ENCODE measurements at places on chromosomes 12 and 14. TPM values are rescaled to one million over a fixed set of nuclear protein-coding genes. Genes with fewer than 3 reads are reported as not detected.

DNA sequence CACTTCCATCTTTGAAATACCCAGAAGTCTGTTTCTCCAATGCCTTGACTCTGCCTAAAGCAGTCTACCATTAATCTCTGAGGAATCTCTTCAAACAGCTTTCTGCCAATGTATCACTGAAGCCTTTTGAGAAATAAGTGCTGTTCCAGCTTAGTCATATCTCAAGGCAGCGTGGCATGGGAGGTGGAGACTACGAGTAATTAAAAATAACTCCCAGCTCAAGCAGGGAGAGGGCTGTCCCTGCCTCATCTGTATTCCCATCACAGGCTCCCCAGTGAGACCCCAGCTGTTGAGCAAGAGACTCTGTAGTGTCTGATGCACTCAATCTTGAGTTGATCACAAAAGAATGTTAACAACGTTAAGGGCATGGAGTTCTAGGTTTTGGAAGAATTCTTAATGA lies 700.6 kb downstream of the DIO2 start:
- DNase-seq = no peak

DNA sequence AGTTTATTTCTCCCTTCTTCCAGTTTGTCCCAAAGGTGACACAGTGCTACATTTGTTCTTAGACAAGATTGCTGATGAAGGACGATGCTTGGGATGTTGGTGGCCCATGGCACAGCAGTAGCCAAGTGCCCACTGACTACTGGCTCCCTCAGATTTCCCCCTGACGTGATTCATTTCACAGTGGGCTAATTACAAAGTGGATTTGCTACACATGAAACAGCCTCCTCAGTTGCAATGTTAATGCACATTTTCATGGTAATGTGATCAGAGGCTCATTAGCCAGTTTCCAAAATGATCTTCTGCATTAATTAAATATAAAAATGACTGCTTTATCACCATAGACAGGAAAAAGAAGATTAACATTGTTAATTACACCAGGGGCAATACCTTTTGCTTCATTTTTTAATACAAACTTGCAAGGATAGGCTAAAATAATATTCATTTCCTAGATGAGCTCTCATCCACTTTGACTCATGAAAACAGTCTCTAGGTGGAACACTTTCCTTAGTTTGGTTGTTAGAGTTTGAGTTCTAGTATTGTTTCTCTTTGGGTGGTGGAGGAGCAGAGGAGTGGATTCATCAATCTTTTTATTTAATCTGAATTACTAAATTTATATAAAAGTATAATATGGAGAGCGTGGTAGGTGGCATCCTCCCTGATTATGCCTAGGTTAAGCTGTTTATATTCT lies 250.9 kb downstream of the PDZRN4 start:
- DNase-seq = no peak

DNA sequence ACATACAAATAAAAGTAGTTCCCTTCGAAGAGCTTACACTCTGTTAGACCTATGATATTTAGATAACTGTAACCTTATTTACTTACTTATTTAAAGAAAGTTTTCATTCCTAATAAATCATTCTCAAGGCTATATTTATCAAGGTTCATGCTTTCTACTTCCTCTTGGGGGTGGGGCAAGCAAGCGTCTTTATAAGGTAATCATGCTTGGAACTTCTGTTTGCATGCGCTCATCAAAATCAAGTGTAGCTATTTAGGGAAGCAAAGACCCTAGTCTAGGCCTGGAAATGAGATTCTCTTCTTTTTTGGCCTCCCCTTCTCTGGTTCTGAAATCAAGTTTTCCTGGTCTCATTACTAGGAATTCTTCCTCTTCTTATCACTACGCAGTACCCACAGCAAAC lies 766 bp downstream of the RERG start:
- DNase-seq = no peak

DNA sequence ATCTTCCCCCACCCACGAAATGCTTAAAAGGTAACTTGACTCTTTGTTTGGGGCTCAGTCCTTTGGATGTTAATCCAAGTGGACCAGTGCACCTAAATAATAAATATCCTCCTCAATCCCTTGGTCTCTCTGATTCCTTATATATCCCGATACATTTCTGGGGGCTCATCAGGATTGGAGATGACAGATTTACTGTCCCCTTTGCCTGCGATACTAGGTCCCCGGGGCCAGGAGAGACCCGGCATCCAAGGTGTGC lies 26.3 kb downstream of the KLRK1 start:
- DNase-seq = peak; percentile 55

GRCh38 chr14:50647282-50647681 lies 20.8 kb downstream of the SAV1 start:
- no peak for DNase-seq

- DNase-seq = no peak
Measured at GRCh38 chr14:100219126-100219785, 19.7 kb upstream of the YY1 start.

DNA sequence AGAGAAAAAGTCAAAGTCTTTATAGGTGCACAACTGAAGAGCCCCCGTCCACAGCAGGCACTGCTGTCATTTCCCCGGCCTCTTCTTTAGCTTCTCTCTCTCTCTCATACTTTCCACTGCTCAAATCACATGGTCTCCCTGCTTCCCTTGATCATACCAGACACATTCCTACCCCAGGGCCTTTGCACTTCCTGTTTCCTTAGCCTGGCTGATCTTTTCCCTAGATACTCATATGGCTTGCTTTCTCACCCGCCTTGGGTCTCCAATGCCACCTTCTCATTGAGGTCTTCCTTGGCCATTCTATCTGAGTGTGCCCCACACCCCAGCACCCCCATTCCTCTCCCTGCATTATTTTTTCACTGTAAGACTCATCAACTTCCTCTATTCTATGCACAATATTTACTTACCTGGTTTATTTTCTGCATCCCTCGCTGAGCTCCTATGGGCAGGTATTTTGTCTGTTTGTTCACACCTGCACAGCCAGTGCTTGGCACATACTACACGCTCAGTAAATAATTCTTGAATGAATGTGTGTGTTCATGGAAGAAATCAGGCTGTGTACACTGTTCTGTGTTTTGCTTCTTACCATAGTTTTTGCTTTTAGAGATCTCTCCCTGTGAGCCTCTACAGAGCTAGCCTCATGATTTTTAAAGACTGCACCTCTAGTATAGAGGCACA lies 31.9 kb downstream of the SERPINA1 start:
- DNase-seq = no peak

DNA sequence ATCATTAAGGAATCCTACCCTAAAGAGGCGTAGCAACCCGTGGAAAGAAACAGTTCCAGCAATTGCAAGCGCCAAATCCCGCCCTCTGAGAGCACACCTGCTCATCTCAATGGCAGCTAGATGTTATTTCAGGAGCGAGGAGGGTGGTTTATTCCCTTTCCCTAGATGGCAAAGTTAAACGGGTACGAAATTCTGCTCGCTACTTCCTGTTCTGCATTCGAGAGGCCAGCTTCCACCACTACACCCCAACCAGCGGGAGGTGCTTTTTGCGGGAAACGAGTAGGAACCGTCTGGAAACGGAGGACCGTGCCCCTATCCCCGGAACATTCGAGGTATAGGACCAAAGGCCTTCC lies 536 bp downstream of the VPS29 start:
- DNase-seq = no peak

DNA sequence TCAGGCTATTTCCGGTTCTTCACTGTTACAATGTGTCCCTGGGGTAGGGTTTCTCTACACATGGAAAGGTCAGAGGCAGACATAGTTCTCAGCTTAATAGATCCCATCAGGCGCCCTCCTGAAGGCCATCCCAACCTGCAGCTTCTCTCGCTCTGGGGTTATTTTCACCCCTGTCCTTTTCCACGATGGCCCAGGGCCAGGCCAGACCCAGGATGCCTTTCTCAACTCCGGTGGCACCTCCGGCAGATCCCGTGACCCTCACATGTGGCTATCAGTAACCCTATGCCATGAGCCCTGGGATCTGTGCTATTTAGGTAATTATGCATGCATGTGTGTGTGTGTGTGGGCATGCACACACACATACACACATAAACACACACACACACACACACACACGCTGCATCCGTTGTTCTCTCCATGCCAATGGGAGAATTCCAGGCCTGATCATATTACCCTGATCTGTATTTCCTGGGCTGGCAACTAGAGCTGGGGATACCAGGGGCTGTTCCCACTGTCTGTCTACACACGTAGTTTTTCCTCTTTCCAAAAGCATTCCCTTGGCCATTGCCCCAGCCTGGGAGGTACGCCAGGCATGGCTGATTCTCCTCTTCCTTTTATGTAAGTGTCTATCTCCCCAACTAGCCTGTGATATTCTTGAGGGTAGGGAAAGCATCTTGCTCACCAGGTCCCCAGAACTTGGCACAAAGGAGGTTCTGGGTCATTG lies 51.2 kb upstream of the NOS1 start:
- DNase-seq = no peak

DNA sequence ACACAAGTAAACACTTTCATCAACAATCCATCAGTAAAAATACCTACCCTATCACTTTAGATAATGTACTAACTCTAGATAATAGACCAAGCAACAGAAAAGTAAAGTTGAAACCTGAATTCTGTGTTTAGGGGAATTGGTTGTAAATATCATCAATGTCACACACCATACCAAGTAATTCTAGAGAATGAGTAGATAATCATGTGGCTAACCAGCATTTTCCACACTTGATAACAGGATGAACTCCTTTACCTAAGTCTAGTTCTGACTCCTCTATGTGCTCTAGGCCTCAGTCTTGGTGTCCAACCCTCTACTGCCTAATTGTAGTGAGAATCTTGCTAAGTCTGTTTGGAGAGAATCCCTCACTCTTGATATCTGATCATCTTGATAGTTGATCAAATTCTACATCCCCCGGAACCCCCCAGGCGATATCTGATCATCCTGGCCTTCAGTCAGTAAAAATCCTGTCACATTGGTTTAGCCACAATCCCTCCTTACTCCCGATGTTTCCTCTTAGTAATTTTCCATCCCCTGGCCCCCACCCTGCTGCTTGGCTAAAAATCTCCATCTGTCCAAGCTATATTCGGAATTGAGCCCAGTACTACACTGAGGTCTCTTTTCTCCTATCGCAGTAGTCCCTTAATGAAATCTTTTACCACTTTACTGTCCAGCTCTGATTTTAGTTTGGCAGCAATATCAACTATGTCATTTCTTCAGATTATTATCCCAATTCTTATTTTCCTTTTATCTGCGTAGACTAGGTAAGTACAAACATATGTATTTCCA lies 3.4 kb upstream of the SLCO1A2 start:
- no peak for DNase-seq

DNA sequence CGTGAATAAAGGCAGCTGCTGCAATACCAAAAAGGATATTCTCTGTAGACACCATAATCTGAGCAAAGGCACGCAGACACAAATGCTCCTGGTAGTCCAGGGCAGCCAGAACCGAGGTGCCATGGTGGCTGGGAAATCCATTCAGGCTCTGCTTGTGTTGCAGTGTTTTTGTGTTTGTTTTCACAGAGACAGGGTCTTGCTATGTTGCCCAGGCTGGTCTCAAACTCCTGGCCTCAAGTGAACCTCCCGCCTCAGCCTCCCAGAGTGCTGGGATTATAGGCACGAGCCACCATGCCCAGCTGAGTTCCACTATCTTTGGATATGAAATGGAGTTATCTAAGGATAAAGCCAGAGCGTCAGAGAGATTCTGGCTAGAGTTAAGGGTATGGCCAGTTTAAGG lies 39.8 kb downstream of the DCAF4 start:
- no peak for DNase-seq

DNA sequence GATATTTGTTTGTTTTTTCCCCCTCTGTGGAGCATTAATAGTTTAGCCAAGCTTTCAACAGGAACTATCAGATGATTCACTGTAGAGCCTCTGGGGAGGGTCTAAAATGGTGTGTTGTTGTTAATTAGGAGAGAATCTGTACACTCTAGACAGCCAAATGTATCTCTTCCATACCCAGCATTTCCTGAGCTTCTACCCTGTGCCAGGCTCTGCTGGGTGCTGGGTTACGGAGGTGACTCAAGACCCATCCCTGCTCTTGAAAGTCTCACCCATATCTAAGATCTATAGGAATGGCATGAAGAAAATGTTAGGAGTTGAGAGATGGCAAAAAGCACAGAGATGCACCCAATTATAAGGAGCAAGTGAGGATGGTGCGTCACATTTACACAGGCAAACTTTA lies 245.8 kb downstream of the C12orf75 start:
- no peak for DNase-seq

DNA sequence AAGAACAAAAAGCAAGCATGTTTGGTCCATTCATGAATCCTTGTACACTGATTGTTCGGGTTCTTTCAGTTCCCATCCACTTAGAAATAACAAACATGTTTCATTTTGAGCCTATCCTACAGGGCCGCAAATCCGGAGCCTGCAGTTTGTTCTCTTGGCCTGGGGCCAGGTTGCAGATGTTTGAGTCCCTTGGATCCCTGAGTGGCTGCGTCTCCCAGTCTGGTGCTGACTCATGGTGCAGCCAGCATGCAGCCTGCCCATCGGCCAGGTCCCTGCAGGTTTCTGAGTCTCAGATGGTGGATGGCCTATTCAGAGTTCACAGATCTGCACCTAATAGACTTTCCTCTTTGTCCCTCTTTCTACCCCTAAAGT lies 1.9 kb upstream of the DYNC1H1 start:
- DNase-seq = no peak

DNA sequence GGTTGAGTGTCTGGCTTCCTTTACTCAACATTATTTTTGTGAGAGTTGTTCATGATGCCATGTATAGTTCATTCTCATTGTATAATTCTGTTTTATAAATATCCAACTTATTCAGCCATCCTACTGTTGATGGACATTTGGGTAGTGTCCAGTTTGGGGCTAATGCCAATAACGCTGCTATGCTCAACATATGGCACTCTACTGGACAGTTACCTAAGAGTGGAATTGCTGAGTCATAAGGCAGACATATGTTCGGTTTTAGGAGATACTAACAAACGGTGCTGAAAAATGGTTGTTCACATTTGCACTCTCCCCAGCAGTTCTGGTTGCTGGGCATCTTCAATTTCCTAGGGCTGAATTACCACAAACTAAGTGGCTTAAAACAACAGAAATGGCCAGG lies 28.7 kb upstream of the P2RX4 start:
- no peak for DNase-seq

DNA sequence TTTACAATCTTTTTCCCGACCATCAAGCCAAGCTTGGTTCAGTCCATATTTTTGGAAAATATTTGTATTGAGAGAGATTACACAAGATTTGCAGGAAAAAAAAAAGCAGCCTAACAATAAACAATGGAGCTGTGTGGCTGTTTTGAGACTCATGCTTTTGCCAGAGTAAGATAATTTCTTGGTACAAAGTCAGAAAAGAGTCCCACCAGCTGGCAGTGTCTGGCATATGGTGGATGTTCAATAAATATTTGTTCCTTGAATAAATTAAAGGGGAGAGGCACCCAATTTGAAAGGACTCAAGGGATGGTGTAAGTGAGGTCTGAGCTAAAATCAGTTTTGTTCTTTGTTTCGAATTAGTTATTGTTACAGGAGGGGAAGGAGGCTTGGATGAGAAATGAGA lies 78.1 kb upstream of the RPH3A start:
- no peak for DNase-seq

- no peak for DNase-seq
Measured at GRCh38 chr14:101538878-101539277, 22.4 kb upstream of the DIO3 start.

GALNT16 gene
- polyA plus RNA-seq = 2.3 TPM

COX8C gene
- polyA plus RNA-seq = 0.33 TPM

CREBL2 gene
- polyA plus RNA-seq = 35.2 TPM

TEX22 gene
- 1.2 TPM for polyA plus RNA-seq

KRT83 gene
- polyA plus RNA-seq = not detected

MBD6 gene
- polyA plus RNA-seq = 98.6 TPM
